Skeletal muscle cell (primary cell): ENCODE measurements at places on chromosomes 11 and 22.

GRCh38 chr11:86671531-86672006 is 847 bp downstream of the ME3 start:
- DNase-seq = no peak

- DNase-seq = no peak
Observed at GRCh38 chr11:118226296-118226695, 1.5 kb upstream of the JAML start.

GRCh38 chr22:42930810-42931420 is 73.8 kb upstream of the ARFGAP3 start:
- no peak for DNase-seq

- no peak for DNase-seq
Observed at GRCh38 chr22:33909911-33910310, 10.4 kb downstream of the LARGE1 start.

DNA sequence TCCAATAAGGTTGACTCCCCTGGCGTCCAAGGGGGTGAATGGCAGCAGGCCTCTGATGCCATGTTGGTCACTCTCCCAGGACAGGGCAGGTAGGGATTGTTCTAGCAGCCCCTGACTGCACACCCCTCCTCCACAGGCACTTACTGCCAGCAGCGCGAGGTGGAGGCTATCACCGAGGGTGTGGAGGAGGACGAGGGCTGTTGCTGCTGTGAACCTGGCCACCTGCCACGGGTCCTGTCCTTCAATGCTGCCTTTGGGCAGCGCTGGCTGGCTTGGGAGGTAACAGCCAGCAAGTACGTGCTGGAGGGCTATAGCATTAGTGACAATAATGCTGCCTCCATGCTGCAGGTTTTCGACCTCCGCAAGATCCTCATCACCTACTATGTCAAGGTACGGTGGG is 7.7 kb upstream of the SIPA1 start:
- DNase-seq = no peak
